HEK293T (cell line): ENCODE measurements at places on chromosomes 5 and 9.

- DNase-seq = no peak
These were observed 483 bp downstream of the G3BP1 start for GRCh38 chr5:151772029-151772845.

- no peak for DNase-seq
These were observed 180.3 kb upstream of the WWC1 start for GRCh38 chr5:168110870-168111832.

DNA sequence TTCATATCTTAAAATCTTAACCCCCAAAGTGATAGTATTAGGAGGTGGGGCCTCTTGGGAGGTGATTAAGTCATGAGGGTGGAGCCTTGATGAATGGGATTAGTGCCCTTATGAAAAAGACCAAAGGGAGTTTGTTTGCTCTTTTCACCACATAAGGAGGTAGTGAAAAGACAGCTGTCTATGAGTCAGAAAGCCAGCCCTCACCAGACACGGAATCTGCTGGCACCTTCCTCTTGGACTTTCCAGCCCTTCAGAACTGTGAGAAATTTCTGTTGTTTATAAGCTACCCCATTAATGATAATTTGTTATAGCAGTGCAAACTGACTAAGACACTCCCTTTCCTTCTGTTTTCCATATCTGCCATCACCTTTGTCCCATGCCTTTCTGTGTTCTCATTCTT lies 20.8 kb downstream of the IFNB1 start:
- no peak for DNase-seq

DNA sequence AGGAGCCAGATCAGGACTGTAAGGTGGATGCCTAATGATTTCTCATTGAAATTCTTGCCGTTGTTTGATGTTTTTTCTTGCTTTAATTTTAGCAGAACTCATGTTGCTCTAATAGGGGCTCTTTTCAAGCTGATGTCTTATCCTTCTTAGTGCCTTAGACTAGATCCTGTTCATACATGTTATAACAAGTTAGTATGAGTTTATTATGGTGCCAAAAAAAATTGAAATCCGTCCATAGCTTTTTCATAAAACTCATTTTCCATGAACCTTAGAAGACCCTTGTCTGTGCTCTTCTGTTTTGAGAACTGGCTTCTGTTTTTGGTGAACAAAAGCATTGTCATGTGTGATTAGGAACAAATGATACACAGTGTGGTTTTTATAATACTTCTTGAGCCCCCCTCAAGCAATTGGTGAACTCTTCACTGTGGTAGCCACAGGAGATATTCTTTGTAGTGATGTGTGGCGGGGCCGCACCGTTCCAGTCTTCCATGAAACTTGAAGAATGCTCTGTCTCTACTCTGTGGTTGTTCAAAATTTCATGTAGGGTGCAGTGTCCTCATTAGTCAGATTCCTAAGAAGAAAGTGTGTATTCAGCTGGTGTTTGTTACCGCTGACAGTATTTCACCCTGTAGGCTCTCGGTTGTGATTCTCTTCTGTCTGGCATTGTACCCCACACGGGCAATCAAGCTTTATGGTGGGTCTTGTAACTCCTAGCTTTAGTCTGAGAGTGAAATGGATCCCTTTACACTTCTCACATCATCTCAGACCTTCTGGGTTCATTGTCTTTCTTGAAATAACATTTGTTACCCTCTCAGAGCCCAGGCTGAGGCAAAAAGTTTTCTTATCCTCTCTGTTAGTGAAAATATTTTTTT lies 10.7 kb downstream of the OTULIN start:
- DNase-seq = no peak
